ENCODE measurements at places on chromosomes 4 and X.

DNA sequence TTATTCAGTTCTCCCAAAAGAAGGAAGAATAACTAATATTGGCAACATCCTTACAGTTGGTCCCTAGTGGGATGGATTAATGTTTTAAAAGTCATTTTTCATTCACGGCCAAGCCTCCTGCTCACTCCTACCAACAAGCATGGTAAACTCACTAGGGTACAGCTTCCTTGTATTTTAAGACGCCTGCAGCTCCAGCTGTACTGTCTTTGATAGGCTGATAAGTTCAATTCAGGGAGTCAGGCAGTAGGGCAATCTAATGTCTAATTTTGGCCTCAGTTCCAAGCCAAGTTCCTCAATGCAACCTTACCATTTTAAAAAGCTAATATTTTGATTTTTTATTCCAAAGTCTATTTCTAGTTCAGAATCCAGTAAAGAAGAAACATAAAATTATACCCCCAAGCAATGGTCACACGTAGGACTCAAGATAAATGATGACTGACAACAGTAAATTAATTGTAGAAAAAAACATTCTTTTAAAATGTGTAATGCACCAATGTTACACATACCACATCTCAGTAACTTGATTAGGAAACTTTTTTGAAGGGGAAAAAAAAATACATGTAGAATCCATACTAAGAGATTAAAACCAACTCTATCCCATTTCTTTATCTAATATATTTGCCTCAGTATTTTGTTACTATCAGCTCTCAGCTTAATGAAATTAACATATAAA is 9.3 kb downstream of the LCORL start:
- DNase-seq: no peak

DNA sequence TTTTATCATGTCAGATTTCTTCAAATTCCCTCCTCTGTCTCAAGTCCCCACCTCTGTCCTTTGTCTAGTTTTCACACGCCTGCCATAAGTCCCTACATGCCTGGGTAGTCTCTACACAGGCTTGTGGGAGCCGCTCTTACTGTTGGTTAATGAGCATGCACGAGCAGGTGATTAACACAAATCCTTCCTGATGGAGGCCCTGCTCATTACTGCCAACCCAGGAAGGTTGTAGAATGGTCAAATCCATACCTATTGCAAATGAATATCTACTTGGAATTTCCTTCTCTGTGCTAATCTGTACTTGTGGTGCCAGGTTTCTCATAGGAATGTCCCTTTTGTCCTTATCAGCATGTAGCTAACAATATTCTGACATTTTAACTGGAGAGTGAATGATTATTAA is 208.4 kb upstream of the HDX start:
- DNase-seq: no peak

- no peak for DNase-seq
Measured at GRCh38 chr4:96342196-96342595, 502.3 kb downstream of the PDHA2 start.

GRCh38 chr4:120923207-120923522 is 639 bp upstream of the PRDM5 start:
- no peak for DNase-seq

- DNase-seq: no peak
Measured at GRCh38 chrX:116010939-116011338, 159.6 kb upstream of the AGTR2 start.

GRCh38 chr4:15027921-15028435 is 25.7 kb downstream of the CPEB2 start:
- no peak for DNase-seq

DNA sequence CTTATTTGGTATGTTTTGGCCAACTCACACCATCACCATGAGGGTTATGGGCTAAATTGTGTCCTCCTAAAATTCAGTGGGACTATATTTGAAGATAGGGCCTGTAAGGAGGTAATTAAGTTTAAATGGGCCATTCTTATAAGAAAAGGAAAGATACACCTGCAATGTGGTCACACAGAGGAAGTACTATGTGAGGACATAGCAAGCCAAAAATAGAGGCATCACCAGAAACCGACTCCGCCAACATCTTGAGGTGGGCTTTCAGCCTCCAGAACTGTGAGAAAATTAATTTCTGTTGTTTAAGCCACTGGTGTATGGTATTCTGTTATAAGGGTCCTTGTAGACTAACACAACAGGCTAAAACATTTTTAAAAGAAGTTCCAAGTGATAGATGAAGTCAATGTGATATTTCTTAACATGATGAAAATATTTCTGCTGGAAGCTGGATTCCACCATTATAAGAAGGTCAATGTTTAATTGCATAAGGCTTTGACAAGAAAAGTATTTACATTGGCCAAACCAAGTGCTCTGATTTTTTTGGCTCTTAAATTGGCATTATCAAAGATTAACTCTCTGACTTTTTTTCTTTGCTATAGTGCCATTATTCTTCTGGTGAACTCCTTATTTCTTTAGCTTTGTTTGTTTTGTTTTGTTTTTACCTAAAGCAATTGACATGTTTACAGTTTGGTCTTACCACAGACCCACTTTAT is 540.9 kb downstream of the PPARGC1A start:
- no peak for DNase-seq

GRCh38 chrX:150036181-150036580 is 97.9 kb upstream of the EOLA2 start:
- DNase-seq: no peak

- no peak for DNase-seq
Measured at GRCh38 chr4:30855232-30855631, 135.1 kb downstream of the PCDH7 start.

DNA sequence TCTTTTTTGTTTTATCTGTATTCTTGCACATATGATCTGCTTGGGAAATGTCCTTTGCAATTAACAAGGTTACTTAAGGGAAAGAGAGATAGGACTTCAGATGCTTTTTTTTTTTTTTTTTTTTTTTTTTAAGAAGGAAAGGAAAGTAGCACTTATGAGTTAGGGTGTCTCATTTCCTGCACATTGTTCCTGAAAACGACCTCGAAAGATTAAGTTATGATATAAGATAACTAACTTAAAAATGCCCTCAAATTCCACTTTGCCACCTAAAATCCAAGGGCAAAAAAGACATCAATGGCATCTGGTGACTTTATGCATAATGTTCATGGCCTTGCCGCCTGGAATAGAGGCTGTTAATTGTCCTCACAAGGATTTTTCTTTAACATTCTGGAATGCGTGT is 44.9 kb downstream of the PCDH7 start:
- no peak for DNase-seq

DNA sequence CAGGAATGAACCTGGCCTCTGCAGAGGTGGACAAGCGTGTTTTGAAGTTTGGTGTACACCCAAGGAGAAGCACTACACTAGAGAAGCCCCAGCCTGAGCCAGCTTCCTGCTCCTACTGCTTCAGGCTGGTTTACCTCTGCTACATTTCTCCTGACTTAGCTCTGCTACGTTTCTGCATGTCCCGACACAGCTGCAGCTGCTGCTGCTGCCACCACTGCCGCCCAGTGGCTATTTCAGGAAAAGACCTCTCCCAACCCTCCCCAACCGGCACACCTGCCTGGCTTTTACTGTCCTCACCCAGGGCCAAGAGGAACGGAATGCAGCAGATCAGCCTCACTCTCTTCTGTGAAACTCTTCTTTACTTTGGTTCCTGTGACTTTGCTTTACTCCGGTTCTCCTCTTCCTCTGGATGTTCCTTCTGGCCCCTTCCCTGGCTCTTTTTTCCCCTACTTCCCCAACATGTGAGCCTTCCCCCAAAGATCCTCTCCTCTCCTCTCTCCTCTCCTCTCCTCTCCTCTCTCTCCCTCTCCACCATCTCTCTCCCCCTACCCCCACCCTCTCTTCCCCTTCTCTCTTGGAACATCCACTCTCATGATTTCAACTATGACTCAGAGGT is 3.1 kb upstream of the P2RY4 start:
- DNase-seq: peak; percentile 19

GRCh38 chrX:151899622-151900021 is 13.1 kb upstream of the MAGEA4 start:
- no peak for DNase-seq

DNA sequence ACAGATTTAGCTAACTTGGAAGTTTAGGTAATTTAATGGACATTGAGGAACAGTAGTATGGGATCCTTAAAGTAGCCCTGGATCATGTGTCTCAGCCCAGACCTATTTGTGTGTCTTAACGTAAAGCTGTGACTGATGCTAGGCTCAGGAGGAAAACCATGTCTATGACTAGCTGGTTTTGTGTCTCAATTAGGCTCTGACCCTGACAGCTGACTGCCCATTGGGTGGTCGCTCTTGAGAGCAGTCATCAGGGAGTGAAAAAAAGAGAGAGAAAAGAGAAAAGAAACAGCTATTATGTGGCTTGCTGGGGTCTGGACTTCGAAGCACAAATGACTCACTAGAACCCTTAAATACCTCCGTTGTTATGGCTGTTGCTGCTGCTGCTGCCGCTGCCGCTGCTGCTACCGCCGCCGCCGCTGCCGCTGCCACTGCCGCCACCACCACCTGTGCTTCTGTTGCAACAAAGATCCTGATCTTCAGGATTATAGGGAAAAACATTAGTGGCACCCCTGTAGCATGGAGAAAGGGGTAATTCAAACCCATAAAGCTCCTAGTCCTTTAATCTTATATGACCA is 70.7 kb downstream of the GSPT2 start:
- DNase-seq: no peak

DNA sequence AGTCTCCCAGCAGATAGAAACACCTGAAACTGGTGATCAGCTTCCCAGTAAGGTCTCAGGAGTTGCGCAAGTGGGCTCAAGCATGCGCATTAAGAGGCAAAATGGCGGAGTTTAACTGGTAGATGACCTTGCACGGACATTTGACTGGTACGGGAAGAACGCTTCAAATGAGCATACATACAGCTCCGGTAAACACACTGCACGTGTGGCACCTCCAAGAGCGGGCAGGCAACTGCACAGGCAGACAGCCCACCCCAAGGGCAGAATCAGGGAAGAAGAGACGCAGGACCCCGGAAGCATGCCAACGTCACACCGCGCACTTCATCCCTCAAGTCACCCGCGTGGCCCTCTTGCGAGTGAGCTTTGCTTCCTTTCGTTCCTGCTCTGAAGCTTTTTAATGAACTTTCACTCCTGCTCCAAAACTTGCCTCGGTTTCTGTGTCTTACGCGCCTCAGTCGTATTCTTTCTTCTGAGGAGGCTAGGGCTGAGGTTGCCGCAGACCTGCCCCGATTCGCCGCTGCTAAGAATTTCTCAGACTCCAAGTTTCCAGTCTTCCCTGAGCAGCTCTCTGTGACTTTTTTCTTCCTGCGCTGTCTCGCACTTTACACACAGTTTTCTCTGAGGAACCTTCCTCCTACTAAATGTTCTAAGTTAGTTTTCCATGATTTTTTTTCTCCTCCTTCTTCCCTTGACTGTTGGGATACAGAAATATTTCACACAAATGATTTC is 180.7 kb upstream of the ZFP42 start:
- no peak for DNase-seq

DNA sequence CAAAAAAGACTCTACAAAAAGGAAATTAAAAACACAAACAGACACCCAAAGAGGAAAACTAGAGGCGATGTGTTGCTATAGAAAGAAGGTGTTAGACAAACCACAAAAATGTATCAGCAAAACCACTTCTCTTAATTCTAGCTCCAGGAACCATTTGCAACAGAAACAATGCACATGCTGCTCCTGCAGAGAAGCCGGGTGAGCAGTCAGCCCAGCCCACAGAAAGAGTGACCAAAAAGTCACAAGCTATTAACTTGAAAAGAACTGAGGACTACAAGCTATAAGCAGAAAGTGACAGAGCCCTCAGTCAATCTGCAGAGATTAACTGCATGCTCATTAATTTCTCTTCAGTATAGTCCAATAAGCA is 96.2 kb upstream of the KLHL13 start:
- no peak for DNase-seq

GRCh38 chr4:165799384-165799815 is 73.6 kb upstream of the TLL1 start:
- DNase-seq: no peak

DNA sequence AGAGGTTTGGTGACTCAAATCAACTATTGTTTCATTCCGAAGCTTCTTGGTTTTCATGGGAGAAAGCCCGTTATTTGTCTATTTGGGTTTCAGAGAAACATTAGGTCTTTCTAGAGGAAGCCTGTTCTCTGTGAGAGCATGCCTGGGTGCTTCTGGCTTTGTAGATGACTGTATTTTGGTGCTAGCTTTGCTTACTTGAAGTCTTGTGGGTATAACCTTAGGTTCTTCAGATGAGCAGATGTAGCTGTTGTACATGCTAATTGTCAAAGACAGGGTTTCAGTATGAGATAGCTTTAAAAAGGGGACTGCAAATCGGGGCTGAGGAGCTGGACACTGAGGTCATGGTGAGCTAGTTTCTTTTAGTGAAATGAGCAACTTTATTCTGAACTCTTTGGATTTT is 7.9 kb upstream of the STOX2 start:
- DNase-seq: no peak

- no peak for DNase-seq
Measured at GRCh38 chr4:123449780-123450179, 53.2 kb downstream of the SPRY1 start.

DNA sequence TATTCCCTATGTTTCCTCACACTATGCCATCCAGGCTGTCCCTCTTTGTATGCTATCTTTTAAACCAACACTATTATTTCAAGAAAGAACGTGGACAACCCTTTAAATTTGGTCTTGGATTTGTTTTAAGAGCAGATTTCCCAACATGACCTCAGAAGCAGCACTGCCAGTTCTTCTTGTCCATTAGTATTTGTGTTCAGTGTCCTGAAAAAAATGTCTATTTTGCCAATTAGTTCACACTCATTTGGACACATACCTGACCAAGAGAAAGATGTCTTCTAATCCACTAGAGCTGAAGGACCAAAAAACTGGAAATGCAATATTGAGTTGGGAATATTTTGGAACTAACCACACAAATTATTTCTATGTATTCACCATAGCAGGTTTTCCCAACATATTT is 223.2 kb upstream of the CNKSR2 start:
- no peak for DNase-seq
